NCI-H1092 (cell line): ENCODE measurements at places on chromosomes 1 and 21.

- no peak for DNase-seq
Observed at GRCh38 chr21:28541371-28542112, 451.1 kb downstream of the LTN1 start.

GRCh38 chr1:29786195-29786594 is 549.9 kb downstream of the PTPRU start:
- DNase-seq = peak; percentile 21

GRCh38 chr1:6499296-6499695 is 7.8 kb upstream of the PLEKHG5 start:
- no peak for DNase-seq

DNA sequence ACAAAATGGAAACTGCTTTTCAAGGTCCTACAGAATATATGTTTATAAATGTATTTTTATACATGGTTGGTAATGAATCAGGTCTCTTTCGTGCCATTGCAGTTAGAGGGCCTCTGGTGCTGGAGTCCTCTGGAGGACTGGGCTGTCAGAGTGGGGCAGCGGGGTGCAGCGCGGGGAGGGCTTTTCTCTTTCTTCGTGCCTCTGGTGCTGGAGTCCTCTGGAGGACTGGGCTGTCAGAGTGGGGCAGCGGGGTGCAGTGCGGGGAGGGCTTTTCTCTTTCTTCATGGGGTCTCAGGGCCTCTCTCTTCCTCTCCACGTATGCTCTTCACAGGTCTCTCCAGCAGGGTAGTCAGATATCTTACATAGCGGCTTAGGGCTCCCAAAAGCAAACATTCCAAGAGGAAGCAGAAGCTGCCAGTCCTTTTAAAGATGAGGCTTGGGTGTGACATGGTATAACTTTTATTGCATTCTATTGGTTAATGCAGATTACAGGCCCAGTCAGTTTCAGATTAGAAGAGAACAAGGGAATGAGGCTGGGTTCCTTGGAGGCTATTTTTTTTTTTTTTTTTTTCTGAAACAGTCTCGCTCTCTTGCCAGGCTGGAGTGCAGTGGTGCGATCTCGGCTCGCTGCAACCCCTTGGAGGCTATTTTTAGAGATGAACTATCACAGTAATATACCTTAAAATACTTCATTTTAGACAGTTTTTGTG is 13.1 kb downstream of the SDCCAG8 start:
- DNase-seq = no peak

- no peak for DNase-seq
Observed at GRCh38 chr1:47947531-47947930, 49.7 kb downstream of the TRABD2B start.

DNA sequence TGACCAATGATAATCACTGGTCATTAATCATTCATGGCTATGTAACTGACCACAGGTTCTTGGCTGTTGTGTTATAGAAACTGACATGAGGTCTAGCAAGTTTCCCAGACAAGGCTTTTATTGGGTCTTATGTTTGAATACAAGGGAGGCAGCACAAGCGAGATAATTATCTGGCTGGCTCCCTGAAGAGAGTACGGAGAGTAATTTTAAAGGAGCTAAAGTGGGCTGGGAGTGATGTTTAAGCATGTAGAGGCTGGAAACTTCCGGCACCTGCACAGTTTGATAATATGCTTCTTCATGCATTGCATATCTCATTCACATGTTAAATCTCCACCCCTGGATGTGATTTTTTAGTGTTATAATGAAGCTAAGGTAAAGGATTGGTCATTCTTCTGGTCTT is 116.2 kb upstream of the KCNK1 start:
- no peak for DNase-seq
